Stomach (tissue), 19 donors: ENCODE measurements at places on chromosomes 3 and 15. TPM values are rescaled to one million over a fixed set of nuclear protein-coding genes. Genes with fewer than 3 reads are reported as not detected.

CPEB1 gene
- 1.1 TPM for total RNA-seq

- H3K4me3 ChIP-seq = no peak overlapping the region
- no peak overlapping the region for H3K27ac ChIP-seq
- no peaks in the 10 kb centered on the region for H3K4me1 ChIP-seq
- H3K36me3 ChIP-seq = no peaks in the 10 kb centered on the region
- DNase-seq = no peak
- no peaks in the 10 kb centered on the region for H3K27me3 ChIP-seq
Measured at GRCh38 chr3:106215047-106215446, 346.2 kb upstream of the CBLB start.

CYP1A2 gene
- total RNA-seq = not detected

DNA sequence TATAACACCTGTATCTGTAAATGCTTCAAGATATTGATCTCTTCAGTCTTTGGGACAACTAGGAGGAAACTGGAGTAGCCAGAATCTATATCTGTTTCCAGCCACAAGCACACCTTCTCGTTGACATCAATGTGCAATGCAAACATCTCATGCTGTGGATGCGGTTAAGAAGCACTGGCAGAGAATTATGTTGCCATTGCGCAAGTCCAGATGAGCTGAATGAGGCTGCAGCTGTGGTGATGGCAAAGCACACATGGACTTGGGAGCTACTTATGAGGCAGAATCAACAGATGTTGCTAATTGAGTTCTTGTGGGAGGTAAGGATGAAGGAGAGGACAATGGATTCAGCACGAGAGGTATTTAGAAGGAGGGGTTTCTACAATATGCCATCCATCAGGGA, 90.9 kb downstream of the STRIT1 start:
- H3K27ac ChIP-seq = no peak overlapping the region
- no peak for DNase-seq
- no peaks in the 10 kb centered on the region for H3K36me3 ChIP-seq
- no peak overlapping the region for H3K4me3 ChIP-seq
- H3K27me3 ChIP-seq = no peaks in the 10 kb centered on the region
- no peaks in the 10 kb centered on the region for H3K4me1 ChIP-seq

LRRC34 gene
- total RNA-seq = 0.43 TPM

DNA sequence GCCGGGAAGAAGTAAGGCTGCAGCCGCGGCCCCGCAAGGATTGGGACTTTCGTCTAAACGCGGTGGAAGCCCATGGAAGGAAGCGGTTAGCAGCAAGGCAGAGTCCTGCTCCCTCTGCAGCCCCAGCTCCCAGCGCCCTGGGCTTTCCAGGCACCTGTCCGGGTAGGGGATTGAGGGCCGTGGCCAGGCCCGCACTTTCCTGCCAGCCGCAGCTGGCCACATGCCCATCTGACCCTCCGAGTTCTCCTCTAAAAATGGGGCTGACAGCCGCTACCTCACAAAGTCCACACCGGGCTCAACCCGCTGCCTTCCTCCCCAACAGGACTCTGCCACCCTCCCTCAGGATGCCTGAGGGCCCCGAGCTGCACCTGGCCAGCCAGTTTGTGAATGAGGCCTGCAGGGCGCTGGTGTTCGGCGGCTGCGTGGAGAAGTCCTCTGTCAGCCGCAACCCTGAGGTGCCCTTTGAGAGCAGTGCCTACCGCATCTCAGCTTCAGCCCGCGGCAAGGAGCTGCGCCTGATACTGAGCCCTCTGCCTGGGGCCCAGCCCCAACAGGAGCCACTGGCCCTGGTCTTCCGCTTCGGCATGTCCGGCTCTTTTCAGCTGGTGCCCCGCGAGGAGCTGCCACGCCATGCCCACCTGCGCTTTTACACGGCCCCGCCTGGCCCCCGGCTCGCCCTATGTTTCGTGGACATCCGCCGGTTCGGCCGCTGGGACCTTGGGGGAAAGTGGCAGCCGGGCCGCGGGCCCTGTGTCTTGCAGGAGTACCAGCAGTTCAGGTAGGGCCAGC, 1.9 kb downstream of the NEIL1 start:
- H3K4me1 ChIP-seq = peaks cover 57% of the 10 kb centered on the region
- no peaks in the 10 kb centered on the region for H3K36me3 ChIP-seq
- H3K4me3 ChIP-seq = peak overlapping the region; percentile 80
- peak; percentile 40 for DNase-seq
- H3K27ac ChIP-seq = peak overlapping the region; percentile 77

GMPS gene
- total RNA-seq = 33.8 TPM

- H3K27me3 ChIP-seq = no peaks in the 10 kb centered on the region
- peak; percentile 79 for DNase-seq
- H3K36me3 ChIP-seq = peaks cover 5% of the 10 kb centered on the region
- peak within 1 kb of the TSS; percentile 87 for H3K27ac ChIP-seq
Measured at GRCh38 chr3:155805802-155806618, at the start of gene C3orf33. Gene C3orf33 (minus strand): TSS chr3:155806278. CDS start chr3:155806252, 26 bp downstream.

- peak overlapping the region; percentile 9 for H3K27ac ChIP-seq
- no peaks in the 10 kb centered on the region for H3K36me3 ChIP-seq
- no peaks in the 10 kb centered on the region for H3K27me3 ChIP-seq
Measured at GRCh38 chr3:37545479-37545878, 316.2 kb upstream of the CTDSPL start.
